ENCODE measurements at places on chromosomes 6 and 20.
A peak's percentile ranks its signal among the peaks of the same experiment; 100 is the strongest.

GRCh38 chr20:10653599-10654249, 20.1 kb downstream of the JAG1 start:
- H3K27me3 ChIP-seq = no peaks in the 10 kb centered on the region
- DNase-seq = peak; percentile 94
- H3K4me1 ChIP-seq = peaks cover 41% of the 10 kb centered on the region
- H3K4me3 ChIP-seq = no peak overlapping the region

GRCh38 chr6:166656230-166657151, 29.4 kb upstream of the RPS6KA2 start:
- peak; percentile 59 for DNase-seq

DNA sequence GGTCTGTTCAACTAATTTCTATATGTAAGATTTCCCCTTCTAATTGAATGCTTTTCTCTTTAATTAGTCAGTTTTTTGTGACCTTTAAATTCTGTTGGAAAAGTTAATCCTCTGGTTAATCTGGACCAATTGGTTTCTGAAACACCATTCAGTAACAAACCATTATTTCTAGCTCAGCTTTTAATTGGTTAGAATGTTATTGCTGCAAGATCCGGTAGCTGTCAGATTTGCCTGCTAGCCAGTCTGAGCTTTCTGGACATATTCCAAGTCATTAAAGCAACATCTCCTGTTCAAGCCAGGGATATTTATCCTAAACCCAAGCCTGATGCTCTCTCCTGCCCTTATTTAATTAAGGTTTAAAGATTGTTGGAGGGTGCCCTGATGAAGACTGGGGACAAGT, 55.1 kb upstream of the FBXL4 start:
- H3K4me3 ChIP-seq = no peak overlapping the region
- H3K4me1 ChIP-seq = no peaks in the 10 kb centered on the region
- no peaks in the 10 kb centered on the region for H3K36me3 ChIP-seq
- peaks cover 9% of the 10 kb centered on the region for H3K27me3 ChIP-seq

DNA sequence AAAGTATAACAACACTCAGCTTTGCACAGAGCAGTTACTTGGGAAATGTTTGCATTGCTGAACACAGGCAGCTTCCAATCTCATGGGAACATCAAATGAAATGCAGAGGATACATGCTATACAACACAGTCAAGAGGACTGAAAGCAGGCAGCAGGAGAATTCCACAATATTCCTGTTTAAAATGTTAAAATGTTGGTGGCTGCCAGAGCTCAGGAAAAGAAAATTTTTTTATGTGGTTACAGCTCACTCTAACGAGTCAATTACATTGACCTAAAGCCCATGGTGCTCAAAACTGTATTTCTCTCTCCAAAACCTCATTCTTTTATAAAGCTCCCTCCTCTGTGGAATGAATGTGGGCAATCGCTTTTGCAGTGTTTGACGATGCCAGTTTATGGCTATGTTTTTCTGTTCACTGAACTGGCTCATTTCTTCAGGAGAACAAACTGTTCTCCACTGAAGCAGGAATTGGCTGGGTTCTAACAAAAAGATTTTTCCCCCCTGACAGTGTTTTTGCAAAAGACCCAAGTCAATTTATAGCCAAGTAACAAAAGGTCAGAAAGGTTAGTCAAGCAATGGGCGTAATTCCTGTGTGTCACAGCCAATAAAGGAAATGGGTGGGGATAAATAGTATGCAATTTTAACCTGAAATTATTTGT, 69.0 kb downstream of the ZHX3 start:
- peak overlapping the region; percentile 31 for H3K27ac ChIP-seq
- no peaks in the 10 kb centered on the region for H3K36me3 ChIP-seq
- DNase-seq = peak; percentile 73
- H3K4me1 ChIP-seq = peaks cover 13% of the 10 kb centered on the region
- no peaks in the 10 kb centered on the region for H3K27me3 ChIP-seq

GRCh38 chr6:16902502-16902901, 141.2 kb upstream of the ATXN1 start:
- no peak for DNase-seq
- no peak overlapping the region for H3K27ac ChIP-seq
- no peak overlapping the region for H3K4me3 ChIP-seq
- H3K27me3 ChIP-seq = peaks cover 5% of the 10 kb centered on the region
- H3K36me3 ChIP-seq = no peaks in the 10 kb centered on the region

DNA sequence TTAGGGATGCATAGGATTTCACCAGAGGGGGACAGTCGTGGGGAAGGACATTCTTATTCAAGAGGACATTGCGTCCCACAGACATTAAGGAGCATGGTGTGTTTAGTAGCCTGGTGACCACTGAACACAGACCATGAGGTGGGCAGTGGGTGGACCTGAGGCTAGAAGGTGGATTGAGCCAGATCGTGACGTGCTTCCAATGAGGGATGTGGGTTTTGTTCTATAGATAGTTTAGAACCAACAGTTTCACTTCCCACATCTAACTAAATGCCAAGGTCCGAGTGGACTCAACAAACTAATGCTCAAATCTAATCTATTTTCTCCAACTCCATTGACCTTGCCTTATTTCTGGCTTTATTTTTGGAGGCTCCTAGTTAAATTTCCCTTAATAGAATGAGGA, 58.5 kb downstream of the OGFRL1 start:
- no peak overlapping the region for H3K4me3 ChIP-seq
- no peaks in the 10 kb centered on the region for H3K27me3 ChIP-seq
- no peak overlapping the region for H3K27ac ChIP-seq
- no peaks in the 10 kb centered on the region for H3K4me1 ChIP-seq

- H3K36me3 ChIP-seq = no peaks in the 10 kb centered on the region
- no peak for DNase-seq
- H3K27me3 ChIP-seq = no peaks in the 10 kb centered on the region
- peaks cover 3% of the 10 kb centered on the region for H3K4me1 ChIP-seq
- no peak overlapping the region for H3K27ac ChIP-seq
- H3K4me3 ChIP-seq = no peak overlapping the region
These were observed 45.3 kb downstream of the SLC2A12 start for GRCh38 chr6:134007077-134007476.

- peaks cover 10% of the 10 kb centered on the region for H3K36me3 ChIP-seq
- peak; percentile 97 for DNase-seq
- H3K27ac ChIP-seq = peak within 1 kb of the TSS; percentile 99
- peak within 1 kb of the TSS; percentile 85 for H3K4me3 ChIP-seq
- H3K4me1 ChIP-seq = peaks cover 2% of the 10 kb centered on the region
- H3K27me3 ChIP-seq = no peaks in the 10 kb centered on the region
These were observed at the start of the genes DZANK1 and POLR3F for GRCh38 chr20:18466894-18467730. TSS of gene DZANK1 (minus strand) at chr20:18467030. CDS start at chr20:18465358, 1,672 bp downstream. TSS of gene POLR3F (plus strand) at chr20:18467390. CDS start at chr20:18467507, 117 bp downstream.

DNA sequence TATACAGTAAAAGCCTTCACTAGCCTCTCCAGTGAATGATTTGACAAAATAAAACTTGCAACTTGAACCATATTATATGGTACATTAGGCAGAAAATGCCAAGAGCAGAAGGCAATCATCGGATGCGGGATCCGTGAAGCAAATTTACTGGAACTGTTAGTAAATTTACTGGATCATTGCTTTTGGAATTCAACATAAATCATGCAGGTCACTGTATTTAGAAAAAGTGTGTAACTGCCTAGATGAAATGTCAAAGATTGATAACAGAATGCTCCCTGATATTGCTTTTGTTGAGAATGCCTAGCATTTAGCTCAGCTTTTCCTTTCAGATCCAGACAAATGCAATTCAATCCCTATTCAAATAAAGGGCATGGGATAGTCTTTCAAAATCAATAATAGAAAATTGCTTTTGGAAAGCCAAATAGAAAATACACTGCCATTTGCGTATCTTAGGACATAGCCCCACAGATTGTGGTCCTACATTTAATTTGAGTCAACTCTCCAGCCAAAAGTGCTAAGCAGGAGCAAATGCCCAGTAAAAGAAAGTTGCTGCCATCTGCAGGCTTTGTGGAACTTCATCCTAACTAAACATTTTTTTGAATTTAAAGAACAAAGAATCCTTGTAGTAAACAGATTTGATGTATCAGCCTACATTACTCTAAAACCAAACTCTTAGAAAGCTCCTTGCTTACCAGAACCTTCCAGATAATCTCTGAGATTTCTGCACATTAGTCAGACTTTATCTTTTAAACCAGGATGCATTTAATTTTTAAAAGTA, 109.5 kb upstream of the HSF2 start:
- H3K27ac ChIP-seq = no peak overlapping the region
- no peak overlapping the region for H3K4me3 ChIP-seq
- DNase-seq = peak; percentile 9
- no peaks in the 10 kb centered on the region for H3K36me3 ChIP-seq
- H3K27me3 ChIP-seq = no peaks in the 10 kb centered on the region

GRCh38 chr6:26592649-26593048, 4.1 kb upstream of the ABT1 start:
- peaks cover 8% of the 10 kb centered on the region for H3K27me3 ChIP-seq
- H3K4me3 ChIP-seq = no peak overlapping the region
- H3K4me1 ChIP-seq = peaks cover under 1% of the 10 kb centered on the region
- DNase-seq = peak; percentile 24
- H3K27ac ChIP-seq = no peak overlapping the region
- H3K36me3 ChIP-seq = no peaks in the 10 kb centered on the region

DNA sequence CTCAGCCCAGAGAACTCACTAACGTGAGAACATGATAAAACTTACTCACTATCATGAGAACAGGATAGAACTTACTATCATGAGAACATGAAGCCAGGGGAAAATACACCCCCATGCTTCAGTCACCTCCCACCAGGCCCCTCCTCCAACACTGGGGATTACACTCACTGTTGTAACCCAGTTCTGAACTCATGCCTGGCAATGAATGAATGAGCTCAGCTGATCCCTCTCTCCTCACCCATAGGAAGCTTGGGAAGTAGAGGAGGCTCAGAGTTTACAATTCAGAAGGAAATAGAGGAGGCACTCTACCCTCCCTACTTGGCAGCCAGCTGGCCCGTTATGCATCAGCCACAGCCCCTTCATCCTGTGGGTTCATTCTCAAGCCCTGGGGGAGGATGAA, 102.5 kb downstream of the EYA2 start:
- H3K27me3 ChIP-seq = no peaks in the 10 kb centered on the region
- no peak for DNase-seq
- no peak overlapping the region for H3K27ac ChIP-seq
- H3K36me3 ChIP-seq = no peaks in the 10 kb centered on the region
- no peaks in the 10 kb centered on the region for H3K4me1 ChIP-seq

GRCh38 chr6:101403216-101403945, 9.9 kb downstream of the GRIK2 start:
- no peak overlapping the region for H3K4me3 ChIP-seq
- no peak for DNase-seq
- H3K36me3 ChIP-seq = no peaks in the 10 kb centered on the region
- no peak overlapping the region for H3K27ac ChIP-seq

DNA sequence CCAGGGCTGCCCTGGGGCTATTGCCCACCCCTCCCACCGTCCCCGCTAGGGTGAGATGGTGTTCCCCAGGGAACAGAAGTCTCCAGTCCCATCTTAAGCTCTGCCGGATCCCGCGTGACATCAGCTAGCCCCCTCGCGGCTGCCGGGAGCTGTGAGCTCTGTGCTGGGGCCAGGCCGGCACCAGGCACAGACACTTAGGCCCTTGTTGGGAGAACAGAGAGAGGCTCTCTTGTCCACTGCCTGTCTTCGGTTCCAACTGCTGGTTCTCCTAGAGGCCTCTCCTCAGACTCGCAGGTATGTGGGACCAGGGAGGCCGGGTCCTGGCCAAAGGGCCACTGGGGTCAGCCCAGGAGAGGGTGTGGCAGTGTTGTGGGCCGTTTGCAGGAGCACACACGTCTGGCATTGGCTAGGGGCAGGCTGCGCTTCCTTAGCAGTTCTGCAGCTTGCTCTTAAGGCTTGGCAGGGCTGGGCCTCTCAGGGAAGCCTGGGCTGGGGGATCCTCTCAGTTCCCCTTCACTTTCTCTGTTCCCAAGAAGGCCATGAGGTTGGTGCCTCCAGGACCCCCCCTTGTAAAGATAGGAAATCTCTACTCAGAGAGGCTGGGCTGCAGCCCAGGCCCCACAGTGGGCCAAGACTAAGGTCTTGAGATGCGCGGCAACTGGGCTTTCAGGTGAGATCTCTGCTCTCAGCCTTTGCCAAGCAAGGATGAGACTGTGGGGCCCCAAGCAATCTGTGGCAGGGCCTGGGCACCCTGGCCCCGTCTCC, 6.3 kb downstream of the SGK2 start:
- H3K27ac ChIP-seq = no peak overlapping the region
- H3K36me3 ChIP-seq = no peaks in the 10 kb centered on the region
- peaks cover 4% of the 10 kb centered on the region for H3K27me3 ChIP-seq
- no peak overlapping the region for H3K4me3 ChIP-seq

DNA sequence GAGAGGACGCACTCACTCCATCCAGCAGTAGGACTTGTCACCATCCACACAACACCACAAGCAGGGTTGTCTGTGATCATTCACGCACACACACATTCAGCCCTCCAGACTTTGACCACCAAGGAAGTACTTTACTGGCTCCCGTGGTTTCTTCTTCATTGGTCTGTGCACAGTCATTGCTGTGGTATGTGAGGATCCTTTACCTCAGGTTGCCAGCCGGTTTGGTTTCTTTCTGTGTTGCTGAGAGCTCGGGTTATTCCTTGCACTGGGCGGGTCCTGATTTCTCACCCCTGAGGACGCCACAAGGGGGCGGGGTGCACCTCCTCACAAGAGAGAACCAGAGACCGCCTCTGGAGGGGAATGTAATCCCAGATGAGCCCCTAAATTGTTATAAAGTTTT, 11.2 kb downstream of the SLC35A1 start:
- no peak overlapping the region for H3K4me3 ChIP-seq
- no peaks in the 10 kb centered on the region for H3K36me3 ChIP-seq
- H3K27me3 ChIP-seq = no peaks in the 10 kb centered on the region
- peaks cover 5% of the 10 kb centered on the region for H3K4me1 ChIP-seq

DNA sequence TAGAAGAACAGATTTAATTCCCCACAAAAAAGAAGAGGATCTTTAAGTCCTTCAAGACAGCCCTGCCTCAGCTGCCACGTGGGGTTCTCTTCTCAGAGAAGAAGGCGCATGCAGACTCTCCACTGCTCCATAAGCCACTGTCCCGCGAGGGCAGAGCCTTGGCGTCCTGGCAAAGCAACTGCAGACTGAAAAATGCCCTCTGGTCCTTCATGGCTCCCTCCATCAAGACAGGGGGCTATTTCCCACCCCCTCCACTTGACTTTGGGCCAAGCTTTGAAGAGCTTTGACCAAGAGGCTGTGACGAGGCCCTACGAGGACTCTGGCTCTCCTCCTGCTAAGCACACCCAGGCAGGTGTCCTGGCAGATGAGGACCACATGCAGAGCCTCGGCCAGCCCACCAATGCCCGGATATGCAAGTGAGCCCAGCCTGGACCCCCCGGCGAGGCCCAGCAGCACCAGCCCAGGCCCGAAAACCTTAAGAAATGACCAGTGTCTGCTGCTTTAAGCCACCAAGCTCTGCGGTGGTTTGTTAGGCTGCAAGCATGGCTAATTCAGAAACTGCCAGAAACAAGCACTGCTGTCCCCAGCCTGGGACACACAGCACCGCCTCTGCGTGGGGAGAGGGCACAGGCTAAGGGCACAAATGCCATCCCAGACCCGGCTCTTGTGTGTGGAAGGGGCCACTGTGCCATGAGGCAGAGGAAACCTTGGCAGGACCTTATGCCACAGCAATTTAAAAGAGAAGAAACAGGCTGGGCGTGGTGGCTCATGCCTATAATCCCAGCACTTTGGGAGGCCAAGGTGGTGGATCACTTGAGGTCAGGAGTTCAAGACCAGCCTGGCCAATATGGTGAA, 16.1 kb downstream of the GMEB2 start:
- no peaks in the 10 kb centered on the region for H3K27me3 ChIP-seq
- peaks cover 35% of the 10 kb centered on the region for H3K36me3 ChIP-seq
- H3K27ac ChIP-seq = no peak overlapping the region
- no peak for DNase-seq
- H3K4me1 ChIP-seq = peaks cover 12% of the 10 kb centered on the region
- H3K4me3 ChIP-seq = peak overlapping the region; percentile 37

Measured in mesenchymal stem cell (in vitro differentiated cells and primary cell).